ENCODE measurements at places on chromosomes 1 and 21. TPM values are rescaled to one million over a fixed set of nuclear protein-coding genes. Genes with fewer than 3 reads are reported as not detected.

DNA sequence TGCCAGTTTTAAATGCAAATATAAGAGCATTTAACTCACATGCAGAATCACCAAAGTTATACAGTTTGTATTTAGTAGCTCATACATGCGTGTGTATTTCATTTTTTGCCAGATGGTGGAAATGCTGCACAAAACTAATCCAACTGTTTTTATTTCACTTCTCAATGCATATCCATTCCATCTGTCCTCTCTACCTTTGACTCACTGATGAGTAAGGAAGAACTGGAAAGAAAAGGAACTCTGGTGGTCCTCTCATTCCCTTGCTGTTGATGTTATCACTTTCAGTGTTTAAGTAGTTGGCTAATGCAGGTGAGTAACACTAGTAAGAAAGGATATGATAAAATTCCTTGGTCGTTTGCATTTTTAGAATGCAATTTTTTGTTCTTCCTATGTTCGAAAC lies 5.7 kb upstream of the SLC1A7 start:
- no peak for DNase-seq

Gene TMEM240
- 3.8 TPM for total RNA-seq

Gene DIO1
- total RNA-seq, result 0.59 TPM

DNA sequence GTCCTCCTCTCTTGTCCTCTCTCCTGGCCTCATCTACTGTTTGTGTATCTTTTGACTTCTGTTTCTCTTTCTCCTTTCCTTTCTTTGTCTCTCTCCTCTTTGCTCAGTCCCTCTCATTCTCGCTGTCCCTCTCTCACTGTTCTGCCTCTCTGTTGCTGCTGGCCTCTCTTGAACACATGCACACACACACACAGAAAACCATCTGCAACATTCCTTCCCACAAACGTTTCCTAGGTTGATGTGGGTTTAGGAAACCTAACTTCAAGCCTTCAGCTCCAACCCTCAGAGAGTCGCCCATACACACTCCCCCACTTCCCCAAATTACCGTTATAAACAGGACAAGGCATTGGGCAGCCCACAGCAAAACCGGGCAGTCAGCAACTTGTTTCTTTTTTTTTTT lies 10.9 kb upstream of the SSBP3 start:
- no peak for DNase-seq

DNA sequence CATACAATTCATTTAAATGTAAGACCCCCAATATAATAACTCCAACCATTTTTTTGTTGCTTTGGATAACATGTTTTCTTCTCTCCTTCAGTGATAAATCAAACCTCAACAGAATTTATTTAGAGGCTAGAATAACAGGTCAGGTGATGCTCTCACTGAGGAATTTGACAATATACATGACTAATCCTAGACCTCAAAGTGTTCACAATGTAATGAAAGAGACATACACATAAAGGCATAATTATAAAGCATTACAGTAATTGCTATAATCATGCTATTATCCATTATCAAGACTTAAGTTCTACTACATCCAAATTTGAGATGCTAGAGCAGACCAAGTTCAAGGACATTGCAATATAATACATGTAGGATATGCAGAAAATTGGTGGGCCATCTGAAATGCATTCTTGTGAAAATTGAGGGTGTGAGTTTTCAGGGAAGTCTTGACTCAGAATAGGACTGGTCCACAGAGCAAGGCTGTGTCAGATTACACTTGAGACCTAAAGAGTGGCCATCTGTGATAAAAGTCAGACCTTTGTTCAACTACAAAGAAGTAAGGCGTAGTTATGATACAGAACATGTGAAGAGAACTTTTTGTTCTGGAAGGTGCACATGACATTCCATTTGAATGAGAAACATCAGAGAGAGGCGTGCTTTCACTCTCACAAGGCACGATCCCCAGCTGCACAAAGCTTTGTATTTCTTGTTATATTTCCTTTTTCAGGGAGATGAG lies 45.5 kb downstream of the UTP25 start:
- DNase-seq, result no peak

Gene EPRS1
- 41.3 TPM for total RNA-seq

DNA sequence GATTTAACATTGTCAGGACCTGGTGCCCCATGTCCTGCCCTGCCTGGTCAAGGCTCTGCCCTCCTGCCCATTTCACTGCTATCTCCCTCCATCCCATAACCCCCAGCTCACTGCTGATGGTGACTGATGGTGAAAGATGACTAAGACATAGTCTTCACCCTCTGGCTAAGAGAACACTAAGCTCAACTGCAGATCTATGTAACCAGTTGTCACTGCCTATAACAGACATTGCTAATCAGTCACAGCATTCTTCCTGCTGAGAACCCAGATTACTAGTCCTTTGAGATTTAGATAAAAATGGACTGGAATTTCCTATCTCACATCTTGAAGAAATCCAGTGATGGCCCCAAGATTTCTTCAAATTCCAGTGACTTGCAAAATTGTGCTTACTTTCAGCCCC lies 8.0 kb upstream of the ZNF362 start:
- no peak for DNase-seq
